Left renal pelvis (tissue), 4 donors: ENCODE measurements at places on chromosomes 1 and 21.

- DNase-seq: no peak
These were observed 24.4 kb upstream of the CEP350 start for GRCh38 chr1:179929955-179930798.

GRCh38 chr1:40988280-40988679 is 8.8 kb downstream of the CTPS1 start:
- no peak for DNase-seq

- DNase-seq: no peak
These were observed 17.0 kb downstream of the C1orf198 start for GRCh38 chr1:230851291-230851691.

DNA sequence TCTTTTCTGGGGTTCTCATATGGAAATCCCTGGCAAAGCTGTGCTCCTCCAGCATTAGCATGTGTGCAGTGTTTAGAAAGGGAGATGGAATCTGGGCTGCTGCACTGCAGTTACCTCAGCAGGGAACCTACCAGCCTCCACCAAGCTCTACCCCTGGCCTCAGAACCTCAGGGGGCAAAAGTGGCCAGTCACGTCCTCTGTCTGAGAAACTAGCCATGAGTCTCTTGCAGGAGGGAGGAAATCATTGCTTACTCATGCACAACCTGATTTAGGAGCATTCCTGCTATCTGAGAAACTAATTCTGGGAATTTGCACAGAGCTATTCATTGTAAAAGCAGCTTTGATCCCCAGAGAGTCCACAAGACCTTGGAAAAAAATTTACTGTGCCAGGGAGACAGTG is 80.6 kb upstream of the IPO9 start:
- no peak for DNase-seq

GRCh38 chr1:21510113-21510493 is 880 bp downstream of the ALPL start:
- no peak for DNase-seq

DNA sequence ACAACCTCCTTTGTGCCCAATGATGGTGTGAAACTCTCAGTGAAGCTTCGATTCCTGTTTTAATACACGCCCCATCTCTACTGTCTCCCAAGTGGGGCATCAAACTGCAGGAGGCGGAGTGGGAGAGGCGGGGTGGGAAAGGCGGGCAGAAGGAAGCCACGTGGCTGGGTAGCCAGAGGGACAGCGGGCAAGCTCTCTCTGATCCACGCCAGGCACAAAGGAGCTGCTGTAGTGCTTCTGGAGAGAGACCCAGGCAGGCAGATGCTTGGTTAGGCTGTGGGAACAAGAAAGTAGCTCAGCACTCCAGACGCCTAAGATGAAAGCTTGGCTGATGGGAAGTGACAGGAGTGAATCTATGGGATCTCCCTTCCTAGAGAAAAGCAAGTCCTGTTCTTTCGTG is 25.7 kb downstream of the TRIM67 start:
- no peak for DNase-seq

GRCh38 chr1:208118841-208119606 is 125.2 kb downstream of the PLXNA2 start:
- no peak for DNase-seq

DNA sequence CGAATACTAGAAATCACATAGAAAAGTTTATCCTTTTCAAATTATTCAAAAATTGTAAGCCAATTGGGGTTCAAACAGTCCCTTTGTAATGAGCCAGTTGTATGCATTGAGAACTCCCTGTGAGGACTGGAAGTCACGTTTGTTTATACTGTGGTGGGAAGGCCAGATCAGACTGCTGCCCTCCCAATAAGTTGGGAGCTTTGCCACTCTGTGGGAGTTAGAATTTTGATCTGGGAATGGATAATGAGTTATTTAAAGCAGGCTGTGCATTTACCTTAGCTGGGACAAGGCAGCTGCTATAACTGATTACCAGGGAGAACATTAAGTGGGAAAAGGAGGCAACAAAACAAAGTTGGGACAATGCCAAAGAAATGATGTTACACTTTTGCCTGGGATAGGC is 178.8 kb downstream of the SDCCAG8 start:
- DNase-seq: no peak

DNA sequence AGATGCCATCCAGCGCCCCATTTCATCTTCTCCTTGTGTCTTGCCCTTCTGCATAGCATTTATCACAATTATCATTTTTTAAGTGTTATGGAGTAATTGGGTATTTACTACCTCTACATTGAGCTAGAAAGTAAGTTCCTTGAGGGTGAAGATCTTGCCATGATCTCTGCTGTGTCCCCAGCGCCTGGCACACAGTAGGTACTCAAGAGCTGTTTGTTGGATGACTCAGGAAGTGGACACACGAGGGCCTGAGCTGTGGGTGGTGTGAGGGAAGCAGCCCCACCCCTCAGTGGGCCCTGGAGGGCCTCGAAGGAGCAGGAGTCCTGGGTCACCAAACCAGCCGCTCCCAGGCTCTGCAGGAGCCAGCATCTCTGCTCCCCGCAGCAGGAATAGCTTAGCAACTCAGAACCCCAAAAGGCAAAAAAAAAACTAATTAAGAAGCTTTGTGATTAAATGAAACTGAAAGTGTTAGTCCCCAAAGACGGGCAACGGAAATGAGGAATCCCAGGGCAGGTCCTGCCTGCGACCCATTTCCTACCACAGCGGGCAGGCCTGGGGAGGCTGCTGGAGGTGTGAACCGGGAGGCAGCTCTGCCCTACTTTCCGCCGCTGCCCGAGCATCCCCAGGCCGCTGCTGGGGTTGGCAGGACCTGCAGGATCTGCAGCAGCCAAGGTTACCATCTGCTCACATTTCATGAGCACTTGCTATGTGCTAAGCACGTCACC is 87.7 kb downstream of the LACTBL1 start:
- no peak for DNase-seq

GRCh38 chr1:230977761-230978490 is 735 bp downstream of the TTC13 start:
- DNase-seq: no peak

- no peak for DNase-seq
These were observed 424 bp upstream of the PCNX2 start for GRCh38 chr1:233295975-233296322.

DNA sequence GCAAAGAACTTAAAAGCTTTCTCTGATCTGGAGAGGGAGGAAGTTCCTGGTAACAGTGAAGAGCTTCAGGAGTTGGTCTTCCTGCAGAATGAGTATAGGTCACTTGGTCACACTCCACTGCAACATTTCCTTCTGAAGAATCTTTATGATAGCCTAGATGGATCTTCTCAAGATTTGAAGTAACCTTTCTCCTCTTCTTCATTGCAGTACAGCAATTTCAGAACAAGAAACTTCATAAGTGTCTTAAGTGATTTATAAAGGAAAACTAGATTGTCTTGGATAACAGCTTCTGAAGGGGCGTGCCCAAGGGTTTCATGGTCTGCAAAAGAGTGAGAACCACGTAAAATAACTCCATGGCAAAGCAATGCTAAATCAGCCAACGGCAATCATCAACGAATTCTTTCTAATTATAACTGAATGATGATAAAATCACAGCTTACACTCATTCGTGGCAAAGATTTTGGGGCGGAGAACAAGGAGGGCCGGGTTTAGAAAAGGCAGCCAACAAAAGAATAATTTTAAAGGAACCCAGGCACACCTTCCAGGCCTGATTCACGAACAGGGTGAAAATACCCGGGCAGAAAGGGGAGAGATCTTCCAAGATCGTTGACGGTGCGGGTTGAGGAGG is 53.9 kb upstream of the ASPM start:
- DNase-seq: peak; percentile 21

DNA sequence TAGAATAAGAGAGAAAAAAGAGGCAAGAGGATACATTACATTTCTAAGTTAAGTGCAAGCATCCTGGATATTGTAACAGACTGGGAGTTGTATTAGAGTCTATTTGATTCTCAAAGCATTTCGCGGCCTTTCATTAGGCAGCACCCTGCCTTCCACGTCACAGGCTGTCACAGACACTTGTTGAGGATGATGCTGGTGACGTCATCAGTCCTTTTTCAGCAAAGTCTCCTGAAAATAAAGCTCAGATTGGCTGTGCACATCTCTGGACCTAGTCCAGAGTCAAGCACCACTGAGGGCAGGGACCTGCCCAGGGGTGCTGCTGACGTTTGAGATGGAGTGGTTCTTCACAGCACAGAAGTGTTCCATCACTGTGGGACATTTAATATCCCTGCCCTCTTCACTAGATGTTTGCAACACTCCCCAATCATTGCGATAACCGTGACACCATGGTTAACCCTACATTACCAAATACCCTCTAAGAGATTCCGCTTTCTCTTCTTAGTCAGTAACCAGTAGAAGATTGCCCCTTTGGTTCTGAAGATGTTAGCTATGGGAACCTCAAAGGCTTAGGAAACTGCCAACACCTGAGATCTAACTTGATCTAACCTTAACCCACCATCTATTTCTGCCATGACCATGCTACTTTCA is 72.7 kb upstream of the F3 start:
- no peak for DNase-seq

DNA sequence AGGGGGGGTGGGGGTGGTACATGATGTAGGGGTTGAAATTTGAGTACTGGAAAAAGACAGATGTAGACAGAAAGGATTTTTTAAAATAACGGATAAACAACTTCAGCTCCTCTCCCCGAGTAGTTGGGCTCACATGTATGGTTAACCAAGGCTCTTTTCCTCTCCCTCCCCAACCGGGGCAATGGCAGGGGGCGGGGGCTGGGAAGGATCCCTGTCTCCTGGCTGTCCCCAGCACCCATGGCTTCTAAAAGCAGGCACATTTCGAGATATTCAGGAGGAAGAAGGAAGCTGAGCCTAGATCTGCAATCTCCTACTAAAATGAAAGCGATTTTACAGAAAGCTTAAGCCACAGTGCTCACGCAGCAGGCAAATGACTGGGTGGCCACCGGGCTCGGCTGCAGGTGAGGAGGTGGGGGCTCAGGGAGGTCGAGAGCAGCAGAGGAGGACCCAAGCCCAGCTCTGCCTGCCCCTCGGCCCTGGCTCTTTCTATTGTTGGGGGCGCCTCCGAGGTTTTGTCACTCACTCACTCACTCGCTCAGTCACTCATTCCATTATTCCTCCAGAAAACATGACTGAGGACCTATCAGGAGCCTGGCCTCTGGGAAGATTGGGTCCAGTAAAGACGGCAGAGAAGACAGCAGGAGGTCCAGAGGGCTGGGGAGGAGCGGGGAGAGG is 573.3 kb downstream of the PTPRU start:
- DNase-seq: no peak

DNA sequence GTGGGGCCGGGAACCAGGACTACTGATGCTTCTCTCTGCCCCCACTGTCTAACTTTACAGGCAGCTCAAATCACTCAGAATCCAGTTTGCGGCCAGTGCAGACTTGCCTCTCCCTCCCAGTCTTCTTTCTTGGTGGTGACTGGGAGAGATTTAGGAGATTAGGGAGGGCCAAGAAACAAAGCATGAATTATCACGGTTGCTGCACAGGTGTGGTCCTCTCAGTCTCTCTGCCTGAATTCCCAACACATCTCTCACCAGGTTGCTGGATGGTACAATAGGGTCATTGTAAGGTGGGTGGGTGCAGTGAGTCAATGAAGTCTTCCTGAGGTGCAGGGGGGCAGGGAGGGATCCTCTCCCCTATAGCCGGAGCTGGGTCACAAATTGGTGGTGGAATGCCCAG is 12.6 kb downstream of the S100A11 start:
- no peak for DNase-seq

DNA sequence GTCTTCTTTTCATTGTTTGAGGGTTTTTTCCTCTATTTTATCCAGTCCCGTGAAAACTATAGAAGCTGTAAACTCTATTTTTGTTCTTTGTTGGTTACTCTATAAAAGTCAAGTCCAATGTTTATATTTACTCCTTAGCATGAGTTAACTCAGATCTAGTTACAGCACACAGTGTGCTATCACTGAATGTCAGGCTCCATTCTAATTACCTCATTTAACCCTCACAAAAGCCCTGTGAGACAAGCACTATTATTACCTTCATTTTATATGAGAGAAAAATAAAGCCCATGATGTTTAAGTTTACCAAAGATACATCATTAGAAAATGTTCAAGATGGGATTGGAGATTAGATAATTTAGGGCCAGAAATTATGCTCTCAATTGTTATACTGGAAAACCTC is 251.4 kb upstream of the SNX7 start:
- no peak for DNase-seq

DNA sequence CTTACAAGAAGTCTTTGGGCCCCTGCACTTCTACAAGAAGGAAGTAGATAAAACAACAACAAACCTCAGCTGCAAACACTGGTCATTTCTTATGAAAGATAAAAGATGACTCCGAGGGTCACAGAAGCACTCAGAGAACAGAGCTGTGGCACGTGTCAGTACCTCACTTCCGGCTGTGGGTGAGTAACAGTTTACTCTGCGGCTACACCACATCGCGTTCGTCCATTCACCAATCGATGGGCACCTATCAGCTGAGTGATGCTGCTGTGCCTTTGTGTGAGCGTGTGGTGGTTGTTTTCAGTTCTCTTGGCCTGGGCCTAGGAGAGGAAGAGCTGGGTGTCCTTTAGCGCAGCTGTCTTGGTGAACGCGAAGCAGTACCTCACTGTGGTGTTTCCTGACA is 49.9 kb downstream of the COL6A1 start:
- DNase-seq: no peak

- DNase-seq: no peak
These were observed 218.7 kb downstream of the TM2D1 start for GRCh38 chr1:61506236-61506635.

GRCh38 chr1:9444532-9444931 is 94.7 kb upstream of the SLC25A33 start:
- no peak for DNase-seq

DNA sequence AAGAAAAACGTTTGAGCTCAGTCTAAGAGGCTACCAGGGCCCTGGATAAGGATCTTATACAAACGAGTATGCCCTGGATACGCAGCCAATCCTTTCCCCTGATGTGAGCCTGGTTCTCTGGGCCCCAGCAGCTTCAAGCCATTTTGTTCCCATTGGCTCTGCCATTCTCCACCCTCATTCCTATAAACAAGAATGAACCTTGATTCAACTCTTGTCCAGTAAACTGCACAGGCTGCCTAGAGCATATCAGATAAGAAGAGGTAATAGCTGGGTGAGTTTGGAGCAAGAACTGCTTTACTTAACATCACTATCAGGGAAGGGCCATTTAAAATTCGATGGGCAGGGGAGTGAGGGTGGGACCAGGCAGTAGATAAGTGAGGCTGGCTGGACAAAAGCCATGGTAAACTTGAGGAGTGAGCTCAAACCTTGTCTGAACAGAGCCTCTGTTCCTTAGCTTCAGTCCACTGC is 11.3 kb downstream of the BTG2 start:
- no peak for DNase-seq

- no peak for DNase-seq
These were observed 159.4 kb downstream of the ST6GALNAC5 start for GRCh38 chr1:77026640-77027039.

- DNase-seq: no peak
These were observed 37.4 kb downstream of the CC2D1B start for GRCh38 chr1:52328615-52329014.

GRCh38 chr1:21925334-21925940 is 11.7 kb downstream of the HSPG2 start:
- no peak for DNase-seq

DNA sequence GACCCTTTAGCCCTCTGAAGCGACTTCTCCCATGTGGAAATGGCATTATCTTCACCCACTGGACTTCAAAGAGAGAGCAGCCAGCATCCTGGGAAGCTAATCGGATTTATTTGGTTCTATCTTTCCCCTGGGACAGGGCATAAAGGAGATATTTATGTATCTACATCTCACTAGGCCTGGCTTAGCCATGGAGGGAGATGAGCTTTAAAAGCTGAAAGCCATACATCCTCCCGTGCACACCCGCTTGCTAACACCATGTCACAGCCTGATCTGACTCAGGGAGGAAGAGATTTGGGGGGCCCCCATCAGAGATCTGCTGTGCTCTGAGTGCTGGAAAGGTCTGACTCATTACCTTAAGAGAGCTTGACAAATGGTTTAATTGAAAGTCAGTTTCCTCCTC is 155.9 kb downstream of the PLXNA2 start:
- no peak for DNase-seq

GRCh38 chr1:109116286-109116685 is 2.4 kb downstream of the ELAPOR1 start:
- no peak for DNase-seq
